ENCODE measurements at places on chromosomes 1 and 21.

GRCh38 chr1:170685166-170685565 is 21.2 kb downstream of the PRRX1 start:
- DNase-seq: no peak

DNA sequence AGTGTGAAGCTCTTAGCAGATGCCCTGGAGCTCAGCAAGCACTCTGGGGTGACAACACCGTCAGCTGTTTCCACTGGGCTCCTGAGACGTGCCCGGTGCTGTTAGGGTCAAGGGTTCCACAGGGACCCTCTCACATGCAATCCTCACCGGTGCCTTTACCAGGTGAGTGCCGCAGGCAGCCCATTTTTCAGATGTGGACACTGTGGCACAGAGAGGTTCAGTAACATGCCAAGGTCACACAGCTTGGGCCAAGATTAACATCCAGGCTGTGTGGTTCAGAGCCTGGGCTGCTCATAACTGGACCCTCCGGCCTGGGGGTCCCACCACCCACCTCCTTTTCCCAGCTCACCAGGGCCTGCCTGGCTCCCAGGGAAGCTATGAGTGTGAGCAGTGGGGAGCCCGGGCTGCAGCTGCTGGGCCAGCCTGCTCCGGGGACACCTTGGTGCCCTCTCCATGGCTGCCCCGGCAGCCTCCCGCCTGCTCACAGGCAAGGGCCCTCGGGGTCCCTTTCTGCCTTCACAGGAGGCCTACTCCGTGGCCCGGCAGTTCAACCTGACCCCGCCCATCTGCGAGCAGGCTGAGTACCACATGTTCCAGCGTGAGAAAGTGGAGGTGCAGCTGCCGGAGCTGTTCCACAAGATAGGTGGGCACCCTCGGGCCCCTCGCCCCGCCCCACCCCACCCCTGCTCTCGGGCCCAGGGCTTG is 49.3 kb downstream of the KCNAB2 start:
- no peak for DNase-seq

DNA sequence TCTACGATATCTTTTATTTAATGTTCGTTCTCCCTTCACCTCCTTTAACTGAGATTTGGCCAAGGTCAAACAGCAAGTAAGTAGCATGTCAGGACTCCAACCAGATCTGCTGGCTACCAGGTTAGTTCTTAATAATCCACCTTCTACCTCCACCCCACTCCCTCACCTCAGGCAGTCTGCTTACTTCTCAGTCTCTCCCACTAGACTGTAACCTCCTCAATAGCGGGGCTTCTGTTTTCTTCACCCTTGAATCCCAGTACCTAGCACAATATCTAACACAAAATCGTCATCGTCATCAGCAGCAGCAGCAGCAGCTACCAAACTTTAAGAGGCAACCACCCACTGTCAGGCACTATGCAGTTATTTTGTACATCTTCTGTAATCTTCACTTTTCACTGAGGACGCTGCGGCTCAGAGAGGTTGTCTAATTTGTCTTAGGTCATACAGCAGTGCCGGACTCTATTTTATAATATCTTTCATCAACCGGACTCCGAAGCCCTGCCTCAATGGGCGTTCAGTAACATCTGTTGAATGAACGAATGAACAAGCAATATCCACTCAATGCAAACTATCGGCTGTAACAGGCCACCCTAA is 859 bp upstream of the MAGI3 start:
- DNase-seq: no peak

- no peak for DNase-seq
These were observed 589.0 kb downstream of the USP25 start for GRCh38 chr21:16318651-16319300.

GRCh38 chr21:15408089-15408488 is 321.7 kb upstream of the USP25 start:
- DNase-seq: no peak

- no peak for DNase-seq
These were observed 11.7 kb downstream of the ADAMTS1 start for GRCh38 chr21:26833460-26833939.

DNA sequence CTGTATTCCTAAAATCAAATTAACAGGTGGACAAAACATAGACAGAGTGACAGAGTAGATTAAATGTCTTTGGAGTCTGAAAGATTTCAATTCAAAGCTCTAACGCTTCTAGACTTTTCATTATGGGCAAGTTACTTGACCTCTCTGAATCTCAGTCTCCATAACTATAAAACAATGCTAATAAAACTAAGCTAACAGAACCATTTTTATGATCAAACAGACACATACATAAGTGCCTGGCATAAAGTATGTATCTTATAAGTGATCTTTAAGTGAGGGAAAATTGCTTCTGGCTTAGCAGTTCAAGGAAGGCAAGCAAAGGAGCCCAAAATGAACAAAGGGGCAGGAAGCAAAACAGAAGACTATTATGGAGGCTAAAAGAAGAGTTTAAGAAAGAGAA is 216.8 kb upstream of the TNR start:
- DNase-seq: no peak

GRCh38 chr1:236759252-236759859 is 35.7 kb upstream of the MTR start:
- DNase-seq: no peak

DNA sequence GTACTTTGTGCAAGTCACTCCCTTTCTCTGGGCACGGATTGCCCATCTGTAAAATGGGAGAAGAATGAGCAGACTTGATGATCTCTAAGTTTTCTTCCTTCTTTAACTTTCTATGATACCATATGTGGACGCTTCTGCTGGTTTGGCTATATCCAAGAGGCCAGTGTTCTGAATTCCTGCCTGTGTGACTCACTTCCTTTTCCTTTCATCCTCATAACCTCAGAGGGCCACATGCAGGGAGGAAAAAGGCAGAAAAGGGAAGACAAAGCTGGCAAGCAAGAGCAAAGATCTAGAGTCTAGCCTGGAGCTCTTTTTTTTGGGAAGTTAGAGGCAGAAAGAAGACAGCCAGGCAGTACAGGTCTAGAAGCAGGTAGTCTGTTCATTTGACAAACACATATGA is 151.2 kb downstream of the OMA1 start:
- no peak for DNase-seq

DNA sequence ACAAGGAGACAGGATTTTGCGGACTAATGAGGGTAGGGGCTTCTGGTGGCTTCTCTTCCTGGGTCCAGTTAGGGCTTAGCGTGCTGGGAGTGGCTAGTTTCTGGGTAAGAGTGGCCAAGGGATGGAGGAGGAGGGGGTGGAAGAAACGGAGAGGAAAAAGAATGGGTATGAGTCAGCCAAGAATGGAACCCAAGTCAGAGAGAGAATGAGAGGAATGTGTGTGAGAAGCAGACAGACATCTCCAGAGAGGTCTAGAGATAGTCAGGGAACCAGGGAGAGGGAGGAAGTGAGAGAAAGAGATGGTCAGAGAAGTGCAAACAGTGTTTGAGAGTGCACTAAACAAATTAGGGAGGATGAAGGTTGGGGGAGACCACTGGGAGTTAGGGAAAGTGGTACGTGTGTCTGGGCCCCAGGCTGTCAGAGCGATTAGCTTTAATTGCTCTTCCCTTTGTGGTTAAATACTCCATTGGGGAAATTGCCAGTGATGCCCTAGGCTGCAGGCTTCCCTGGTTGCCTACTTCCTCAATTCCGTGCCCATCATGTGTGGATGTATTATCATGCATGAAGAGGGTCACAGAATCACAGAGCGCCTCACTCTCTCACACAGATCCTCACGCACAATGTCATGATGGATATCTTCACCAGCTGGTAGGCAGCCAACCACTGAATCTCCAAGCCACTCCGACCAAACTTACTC is 1.4 kb downstream of the PEA15 start:
- DNase-seq: no peak

DNA sequence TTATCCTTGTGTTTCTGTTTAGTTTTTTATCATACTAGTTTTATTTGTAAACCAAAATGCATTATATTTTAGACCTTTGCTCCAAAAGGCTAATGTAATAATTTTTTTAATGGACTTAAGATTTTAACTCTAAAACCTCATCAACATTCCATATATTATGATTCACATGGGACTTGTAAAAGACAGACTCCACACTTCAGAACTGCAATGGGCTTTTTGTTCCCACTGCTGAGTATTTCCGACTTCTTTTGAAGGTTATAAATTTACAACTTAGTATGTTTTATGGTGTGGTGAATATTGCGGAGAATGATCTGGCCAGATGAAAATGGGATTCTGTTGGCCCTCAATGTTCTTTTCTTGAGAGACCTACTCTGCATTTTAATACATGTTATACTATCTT is 678.5 kb downstream of the USP25 start:
- DNase-seq: no peak

DNA sequence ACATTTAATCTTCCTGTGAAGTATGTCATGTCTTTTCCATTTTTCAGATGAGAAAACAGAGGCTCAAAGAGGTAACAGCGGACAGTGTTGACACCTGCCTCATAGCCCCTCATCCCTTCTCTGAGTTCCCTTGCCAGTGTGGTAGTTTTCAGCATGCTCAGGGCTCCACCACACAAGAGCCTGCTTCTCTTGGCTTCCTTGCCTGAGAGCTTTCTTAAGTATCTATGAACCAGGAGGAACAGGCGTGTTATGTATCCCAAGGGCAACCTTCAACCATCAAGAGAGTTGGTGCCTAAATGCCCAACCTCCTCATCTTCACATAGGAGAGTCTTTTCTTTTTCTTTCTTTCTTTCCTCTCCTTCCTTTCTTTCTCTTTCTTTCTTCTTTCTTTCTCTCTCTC is 5.9 kb upstream of the PAFAH2 start:
- DNase-seq: no peak

GRCh38 chr1:1573843-1574720 is 581 bp downstream of the SSU72 start:
- no peak for DNase-seq

- DNase-seq: peak; percentile 44
These were observed 6.6 kb upstream of the RNU1-2 start for GRCh38 chr1:16888860-16889816.

DNA sequence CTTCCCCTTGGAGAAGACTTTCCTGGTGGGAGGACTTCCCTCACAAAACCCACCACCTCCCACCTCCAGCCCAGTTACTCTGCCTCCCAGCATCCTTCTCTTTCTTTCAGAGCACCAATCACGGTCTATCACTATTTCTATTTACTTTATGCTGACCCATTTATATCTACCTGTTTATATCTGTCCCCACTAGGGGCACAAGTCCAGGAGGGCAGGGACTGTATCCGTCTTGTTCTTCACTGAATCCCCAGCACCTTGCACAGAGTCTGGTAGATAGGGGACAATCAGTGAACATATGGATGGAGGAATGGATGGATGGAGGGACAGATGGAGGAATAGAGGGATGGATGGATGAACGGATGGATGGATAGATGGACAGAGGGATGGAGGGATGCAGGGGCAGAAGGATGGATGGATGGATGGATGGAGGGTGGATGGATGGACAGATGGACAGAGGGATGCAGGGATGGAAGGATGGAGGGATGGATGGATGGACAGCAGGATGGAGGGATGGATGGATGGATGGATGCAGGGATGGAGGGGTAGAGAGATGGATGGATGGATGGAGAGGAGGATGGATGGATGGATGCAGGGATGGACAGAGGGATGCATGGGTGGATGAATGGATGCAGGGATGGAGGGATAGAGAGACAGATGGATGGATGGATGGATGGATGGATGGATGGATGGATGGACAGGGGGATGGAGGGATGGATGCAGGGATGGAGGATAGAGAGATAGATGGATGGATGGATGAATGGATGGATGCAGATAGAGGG is 5.5 kb downstream of the C1QB start:
- no peak for DNase-seq

GRCh38 chr1:162215902-162216301 is 146.4 kb downstream of the NOS1AP start:
- no peak for DNase-seq

DNA sequence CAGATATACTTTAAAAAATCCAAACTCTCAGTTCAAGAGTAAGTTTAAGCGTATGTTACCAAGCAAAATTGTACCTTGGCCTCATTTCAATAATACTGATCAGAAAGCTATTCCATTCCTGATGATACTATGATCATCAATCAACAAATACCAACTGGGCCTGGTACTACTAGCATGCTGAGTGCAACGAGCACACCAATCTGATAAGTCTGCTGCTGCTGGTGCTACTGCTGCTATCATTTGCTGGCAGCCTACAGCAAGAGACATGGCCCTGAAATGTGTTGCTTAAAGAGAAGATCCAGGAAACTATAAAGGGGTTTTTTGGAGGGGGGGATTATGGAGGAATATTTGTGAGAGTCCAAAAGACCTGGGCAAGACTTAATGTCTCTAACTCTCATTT is 39.7 kb downstream of the NME7 start:
- no peak for DNase-seq

DNA sequence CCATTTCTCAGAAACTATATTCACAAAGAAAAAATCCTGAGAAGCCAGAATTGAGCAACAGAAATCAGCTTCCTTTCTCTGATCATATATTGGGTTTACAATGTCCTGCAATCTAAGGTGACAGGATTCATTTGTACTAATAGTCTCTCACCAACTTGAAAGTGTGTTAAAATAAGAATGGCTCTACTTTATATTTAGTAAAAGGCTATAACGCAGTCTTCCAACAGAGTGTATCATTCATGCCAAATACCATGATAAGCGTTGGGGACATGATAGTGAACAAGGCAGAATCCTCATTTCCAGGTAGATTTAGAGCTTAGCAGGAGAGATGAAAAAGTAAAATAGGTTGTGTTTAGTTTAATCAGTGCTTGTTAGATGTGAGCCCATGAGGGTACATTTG is 519.2 kb upstream of the ZRANB2 start:
- DNase-seq: no peak

GRCh38 chr21:41932191-41932575 is 21.6 kb downstream of the C2CD2 start:
- DNase-seq: no peak

All from stimulated activated CD4-positive, alpha-beta T cell treated with anti-CD3 and anti-CD28 coated beads, Interleukin-15, amount 100 ng/mL, for 1 hour (primary cell).